ENCODE measurements at places on chromosomes 3 and 15.
A peak's percentile ranks its signal among the peaks of the same experiment; 100 is the strongest.

- no peak for DNase-seq
These were observed 47.4 kb downstream of the SCN5A start for GRCh38 chr3:38601956-38602550.

- no peak for DNase-seq
These were observed 11.0 kb upstream of the ONECUT1 start for GRCh38 chr15:52800828-52801747.

- peak; percentile 9 for DNase-seq
These were observed 573.4 kb downstream of the NAALADL2 start for GRCh38 chr3:175432376-175433025.

GRCh38 chr3:3053974-3054373, 56.2 kb downstream of the IL5RA start:
- DNase-seq = no peak

GRCh38 chr3:130658678-130659077, 88.0 kb downstream of the PIK3R4 start:
- no peak for DNase-seq

Data from NCI-H1417 (cell line).